GM23248 (cell line): ENCODE measurements at places on chromosomes 4 and X.

GRCh38 chr4:23942471-23942870, 52.6 kb upstream of the PPARGC1A start:
- DNase-seq, result no peak

DNA sequence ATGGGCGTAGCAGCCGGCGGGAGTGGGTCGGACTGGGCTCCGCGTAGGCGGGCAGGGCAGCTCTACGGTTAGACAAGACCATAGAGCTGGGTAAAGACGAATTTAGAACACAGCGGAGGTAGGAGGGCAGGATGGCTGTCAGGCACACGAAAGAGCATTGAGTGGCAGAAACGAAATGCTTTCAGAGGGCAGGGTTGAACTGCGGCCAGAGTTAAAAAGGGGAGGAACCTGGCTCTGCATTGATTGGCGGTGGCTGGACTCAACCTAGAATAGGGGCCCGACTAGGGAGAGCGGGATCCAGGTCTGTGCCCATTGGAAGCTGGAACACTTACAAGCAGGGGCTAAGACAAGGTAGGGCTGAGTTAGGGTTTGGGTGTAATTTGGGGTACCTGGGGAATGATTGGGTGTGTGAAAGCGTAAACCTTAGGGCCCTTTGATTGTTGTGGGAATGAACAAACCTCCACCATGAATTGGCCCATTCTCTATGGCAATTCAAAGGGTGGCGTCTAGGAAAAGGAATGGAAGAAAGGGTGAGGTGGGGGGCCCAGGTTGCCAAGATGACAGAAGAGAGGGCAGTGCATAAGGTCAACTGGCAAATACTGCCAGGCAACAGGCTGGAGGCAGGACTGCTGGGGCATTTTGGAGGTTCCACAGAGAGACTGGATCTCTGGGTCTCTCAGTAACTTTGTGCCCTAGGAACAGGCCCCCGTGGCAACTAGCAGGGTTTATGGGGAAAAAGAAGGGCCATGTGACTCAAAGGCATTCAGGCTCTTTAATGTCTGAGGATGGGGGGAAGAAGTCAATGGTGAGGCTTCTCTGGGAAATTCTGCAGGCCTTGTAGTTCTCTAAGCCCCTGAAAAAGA, 911 bp upstream of the ELK1 start:
- no peak for DNase-seq

DNA sequence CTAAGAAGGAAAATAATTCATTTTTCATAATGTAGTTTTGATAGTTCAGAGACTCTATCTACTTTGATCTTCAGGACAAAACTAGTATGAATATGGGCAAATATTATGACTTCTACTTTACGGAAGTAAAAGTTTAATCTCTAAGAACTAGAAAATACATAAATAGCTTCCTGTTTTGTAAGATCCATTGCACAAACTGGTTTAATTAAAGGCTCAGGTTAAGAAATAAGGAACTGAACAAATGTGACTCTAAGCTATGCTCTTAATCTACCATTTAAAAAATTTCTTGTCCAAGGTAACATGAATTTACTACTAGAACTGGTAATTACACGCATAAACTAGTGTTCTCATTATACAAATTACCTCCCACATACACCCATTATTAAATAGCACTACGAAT, 360.6 kb downstream of the INPP4B start:
- no peak for DNase-seq

DNA sequence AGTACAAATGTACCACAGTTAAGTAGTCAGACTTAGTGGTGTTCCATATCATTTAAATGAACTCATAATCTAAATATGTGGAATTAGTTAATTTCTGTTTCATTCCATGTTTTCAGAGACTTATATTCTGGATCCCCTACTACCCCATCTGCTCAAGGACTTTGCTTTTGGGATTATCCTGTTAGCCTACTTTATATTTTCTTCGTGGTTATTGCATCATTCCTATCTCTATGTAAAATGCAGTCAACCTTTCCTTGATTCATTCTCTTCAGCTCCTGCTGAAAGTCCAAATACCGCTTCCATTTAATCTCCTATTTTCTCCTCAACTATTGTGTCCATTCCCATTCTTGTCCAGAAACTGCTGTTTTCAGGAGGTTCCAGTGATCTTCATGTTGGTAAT, 25.1 kb downstream of the SLC30A9 start:
- DNase-seq, result no peak

- peak; percentile 80 for DNase-seq
These were observed 120.8 kb downstream of the ZNF518B start for GRCh38 chr4:10336471-10336870.

DNA sequence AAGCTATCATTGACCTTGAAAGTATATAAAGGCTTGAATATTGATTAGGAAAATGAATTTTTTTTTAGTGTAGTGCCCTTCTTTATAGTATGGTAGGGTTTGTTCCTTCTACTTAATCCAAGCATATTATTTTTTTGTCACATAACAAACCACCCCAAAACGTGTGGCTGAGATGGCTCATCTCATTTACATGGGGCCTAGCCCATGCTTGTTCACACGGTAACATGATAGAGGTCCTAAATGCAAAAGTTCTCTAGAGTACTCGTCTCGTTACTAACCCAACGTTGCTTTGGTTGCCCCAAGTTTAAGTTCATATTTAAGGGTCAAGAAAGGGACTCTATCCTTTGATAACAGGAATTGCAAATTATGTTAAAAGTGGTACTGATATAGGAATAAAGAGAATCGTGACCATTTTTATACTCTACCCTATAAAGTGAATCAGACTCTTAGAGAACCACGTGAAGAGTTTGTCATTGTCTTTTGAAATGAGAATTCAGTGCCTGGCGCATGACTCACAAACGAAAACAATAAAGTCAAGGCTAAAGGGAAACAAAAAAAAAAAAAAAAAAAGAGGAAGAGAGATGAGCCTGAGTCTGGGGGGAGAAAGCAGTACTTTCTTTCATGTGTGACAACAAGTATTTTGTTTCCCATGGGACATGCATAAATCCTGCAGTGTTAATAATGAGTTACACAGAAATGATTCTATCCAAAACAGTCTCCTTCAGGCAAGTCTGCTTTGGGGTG, 402.8 kb upstream of the NWD2 start:
- DNase-seq, result no peak

- no peak for DNase-seq
These were observed 599.7 kb downstream of the ARAP2 start for GRCh38 chr4:35644591-35644990.

DNA sequence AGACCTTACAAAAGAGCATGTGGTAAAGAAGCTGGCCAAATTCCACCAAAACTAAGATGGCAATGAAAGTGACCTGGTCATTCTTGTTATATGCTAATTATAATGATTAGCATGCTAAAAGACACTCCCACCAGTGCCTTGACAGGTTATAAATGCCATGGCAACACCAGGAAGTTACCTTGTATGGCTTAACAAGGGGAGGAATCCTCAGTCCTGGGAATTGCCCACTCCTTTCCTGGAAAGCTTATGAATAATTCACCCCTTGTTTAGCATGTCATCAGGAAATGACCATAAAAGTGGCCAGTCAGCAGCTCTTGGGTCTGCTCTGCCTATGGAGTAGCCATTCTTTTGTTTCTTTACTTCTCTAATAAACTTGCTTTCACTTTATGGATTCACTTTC, 87.9 kb downstream of the UPRT start:
- DNase-seq, result no peak
